ENCODE measurements at places on chromosomes 12 and 14.

DNA sequence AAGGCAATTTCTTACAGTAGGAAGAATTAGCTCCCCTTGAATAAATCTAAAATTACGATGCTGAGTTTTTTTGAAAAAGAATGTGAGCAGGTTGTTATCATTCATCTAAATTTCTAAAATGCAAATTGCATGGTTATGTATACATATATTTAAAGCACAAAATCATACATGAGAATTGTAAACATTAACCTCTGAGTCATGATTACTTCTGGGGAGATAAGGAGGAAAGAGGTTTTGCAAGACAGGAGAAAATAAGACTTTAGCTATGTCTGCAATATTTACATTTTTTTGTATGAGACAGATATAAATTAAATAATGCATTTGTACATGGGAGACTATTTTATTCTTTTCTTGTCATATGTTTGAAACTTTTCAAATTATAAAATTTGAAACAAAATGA lies 72.2 kb downstream of the TSPAN8 start:
- no peak for DNase-seq

DNA sequence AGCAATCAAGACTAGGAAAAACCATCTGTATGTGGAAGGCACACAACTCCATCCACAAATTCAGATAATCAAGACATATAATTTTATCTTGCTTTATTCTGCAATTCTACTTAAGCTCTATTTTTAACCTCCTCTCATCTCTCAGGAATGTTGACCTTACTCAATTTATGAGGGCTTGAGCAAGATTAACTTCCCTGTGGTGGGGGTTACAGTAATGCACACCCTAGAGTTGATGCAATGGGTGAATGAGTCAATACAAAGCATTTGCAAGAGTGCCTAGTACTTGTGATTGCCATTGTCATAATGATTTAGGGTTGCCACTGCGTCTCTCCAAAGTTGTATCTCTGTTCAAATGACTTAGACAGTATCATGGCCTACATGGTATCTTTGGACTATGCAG lies 1598.4 kb upstream of the TMEM132C start:
- no peak for DNase-seq

DNA sequence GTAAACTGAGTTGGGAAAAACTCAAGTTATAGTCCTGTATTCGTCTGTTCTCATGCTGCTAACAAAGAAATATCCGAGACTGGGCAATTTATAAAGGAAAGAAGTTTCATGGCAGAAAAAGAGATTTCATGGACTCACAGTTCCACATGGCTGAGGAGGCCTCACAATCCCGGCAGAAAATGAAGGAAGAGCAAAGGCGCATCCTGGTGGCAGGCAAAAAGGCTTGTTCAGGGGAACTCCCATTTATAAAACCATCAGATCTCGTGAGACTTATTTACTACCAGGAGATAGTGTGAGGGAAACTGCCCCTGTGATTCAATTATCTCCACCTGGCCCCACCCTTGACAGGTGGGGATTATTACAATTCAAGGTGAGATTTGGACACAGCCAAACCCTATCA lies 292.6 kb upstream of the SYT1 start:
- DNase-seq = no peak

GRCh38 chr12:57694459-57695019 lies 607 bp downstream of the OS9 start:
- DNase-seq = no peak

GRCh38 chr14:42078345-42078744 lies 471.7 kb downstream of the LRFN5 start:
- no peak for DNase-seq

Measured in stimulated activated CD8-positive, alpha-beta memory T cell treated with anti-CD3 and anti-CD28 coated beads, Interleukin-15, amount 100 ng/mL, for 1 hour (primary cell).